WTC11 (cell line): ENCODE measurements at places on chromosomes 6 and 20.

- DNase-seq: no peak
These were observed 52.4 kb upstream of the TULP4 start for GRCh38 chr6:158259845-158260244.

GRCh38 chr20:50528804-50529351 lies 18.7 kb downstream of the PTPN1 start:
- no peak for DNase-seq

- DNase-seq: no peak
These were observed 22.1 kb upstream of the CD83 start for GRCh38 chr6:14095437-14095836.

GRCh38 chr6:169589699-169590257 lies 112.1 kb downstream of the WDR27 start:
- DNase-seq: no peak

DNA sequence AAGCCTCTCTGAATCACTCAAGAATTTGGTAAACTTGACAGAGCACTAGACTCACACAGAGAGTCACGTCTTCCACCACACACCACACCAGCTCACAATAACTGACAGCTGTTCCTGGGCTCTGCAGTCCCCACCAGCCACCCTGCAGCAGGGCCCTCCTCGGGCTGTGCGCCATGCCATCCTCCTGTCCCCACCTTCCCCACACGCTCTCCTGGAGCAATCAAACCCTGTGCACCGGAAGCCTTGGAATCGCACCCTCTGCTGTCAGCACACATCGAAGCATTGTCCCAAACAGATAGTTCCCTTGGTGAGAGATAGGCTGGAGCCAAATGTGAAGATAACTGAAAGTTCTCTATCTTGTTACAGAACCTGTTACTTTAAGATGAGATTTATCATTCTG lies 191.0 kb downstream of the TBXT start:
- DNase-seq: no peak

GRCh38 chr20:49612127-49612738 lies 44.3 kb upstream of the PTGIS start:
- DNase-seq: no peak

- DNase-seq: no peak
These were observed 12.3 kb downstream of the ITPA start for GRCh38 chr20:3221398-3222226.

GRCh38 chr6:69280858-69281257 lies 516.0 kb downstream of the LMBRD1 start:
- no peak for DNase-seq

DNA sequence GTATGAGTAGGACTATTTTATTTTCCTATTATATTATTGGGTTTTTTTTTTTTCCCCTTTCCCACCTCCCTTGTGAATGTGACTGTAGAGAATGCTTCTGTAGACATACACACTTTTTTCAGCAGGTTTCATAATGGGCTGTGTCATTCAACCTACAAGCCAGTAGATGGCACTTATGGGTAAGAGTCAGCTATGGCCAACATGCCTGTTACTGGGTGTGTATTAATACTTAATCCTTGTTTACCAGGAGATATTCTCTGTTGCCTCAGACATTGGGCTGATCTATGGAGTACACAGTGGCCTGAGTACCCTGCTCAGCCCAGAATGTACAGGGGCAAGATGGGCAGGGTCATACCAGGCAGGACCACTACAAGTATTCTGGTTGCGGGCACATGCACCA lies 382.5 kb downstream of the EPHA7 start:
- no peak for DNase-seq

DNA sequence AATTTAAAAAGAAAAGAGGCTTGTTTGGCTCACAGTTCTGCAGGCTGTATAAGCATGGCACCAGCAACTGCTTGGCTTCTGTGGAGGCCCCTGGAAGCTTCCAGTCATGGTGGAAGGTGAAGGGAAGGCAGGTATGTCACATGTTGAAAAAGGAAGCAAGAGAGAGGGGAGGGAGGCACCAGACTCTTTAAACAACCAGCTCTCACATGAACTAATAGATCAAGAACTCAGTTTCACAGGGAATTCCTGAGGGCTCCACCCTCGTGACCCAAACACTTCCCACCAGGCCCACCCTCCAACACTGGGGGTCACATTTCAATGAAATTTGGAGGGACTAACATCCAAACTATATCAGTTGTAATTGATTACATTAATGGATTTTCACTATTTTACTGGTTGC lies 127.9 kb upstream of the MLIP start:
- DNase-seq: no peak

DNA sequence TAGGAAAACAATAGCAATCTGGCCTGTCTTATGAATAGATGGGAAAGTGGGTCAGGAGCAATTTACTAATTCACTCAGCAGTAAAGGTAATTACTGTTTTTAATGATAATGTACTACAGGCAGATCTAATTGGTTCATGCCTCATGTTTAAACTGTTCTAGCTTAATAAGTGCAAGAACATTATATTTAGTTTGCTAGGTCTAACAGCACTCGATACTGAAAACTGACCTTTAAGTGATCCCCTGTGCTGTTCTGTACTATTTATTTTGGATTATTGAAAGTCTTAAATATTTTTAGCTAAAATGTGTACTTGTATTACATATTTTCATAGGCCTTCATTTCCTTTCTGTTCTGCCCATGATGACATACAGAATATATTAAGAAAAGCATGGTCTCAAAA lies 998.0 kb upstream of the GJE1 start:
- DNase-seq: no peak

GRCh38 chr6:7115543-7116231 lies 7.9 kb downstream of the RREB1 start:
- DNase-seq: no peak

DNA sequence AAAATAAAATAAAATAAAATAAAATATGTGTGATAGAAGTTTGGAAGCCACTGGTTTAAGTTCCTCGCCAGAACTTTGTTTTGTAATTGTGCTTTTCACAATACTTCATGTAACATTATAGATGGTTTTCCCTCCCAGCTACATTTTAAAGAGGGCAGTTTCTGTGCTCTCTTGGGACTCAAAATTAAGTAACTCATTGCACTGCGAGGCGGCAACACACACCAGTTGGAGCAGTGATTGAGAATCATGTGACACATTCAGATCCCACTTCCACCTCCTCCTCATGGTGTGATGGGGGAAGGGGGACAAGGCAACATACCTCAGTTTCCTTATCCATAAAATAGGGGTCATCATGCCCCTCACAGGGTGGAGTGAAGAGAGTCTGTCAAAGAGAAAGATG lies 7.5 kb downstream of the C2 start:
- DNase-seq: no peak

DNA sequence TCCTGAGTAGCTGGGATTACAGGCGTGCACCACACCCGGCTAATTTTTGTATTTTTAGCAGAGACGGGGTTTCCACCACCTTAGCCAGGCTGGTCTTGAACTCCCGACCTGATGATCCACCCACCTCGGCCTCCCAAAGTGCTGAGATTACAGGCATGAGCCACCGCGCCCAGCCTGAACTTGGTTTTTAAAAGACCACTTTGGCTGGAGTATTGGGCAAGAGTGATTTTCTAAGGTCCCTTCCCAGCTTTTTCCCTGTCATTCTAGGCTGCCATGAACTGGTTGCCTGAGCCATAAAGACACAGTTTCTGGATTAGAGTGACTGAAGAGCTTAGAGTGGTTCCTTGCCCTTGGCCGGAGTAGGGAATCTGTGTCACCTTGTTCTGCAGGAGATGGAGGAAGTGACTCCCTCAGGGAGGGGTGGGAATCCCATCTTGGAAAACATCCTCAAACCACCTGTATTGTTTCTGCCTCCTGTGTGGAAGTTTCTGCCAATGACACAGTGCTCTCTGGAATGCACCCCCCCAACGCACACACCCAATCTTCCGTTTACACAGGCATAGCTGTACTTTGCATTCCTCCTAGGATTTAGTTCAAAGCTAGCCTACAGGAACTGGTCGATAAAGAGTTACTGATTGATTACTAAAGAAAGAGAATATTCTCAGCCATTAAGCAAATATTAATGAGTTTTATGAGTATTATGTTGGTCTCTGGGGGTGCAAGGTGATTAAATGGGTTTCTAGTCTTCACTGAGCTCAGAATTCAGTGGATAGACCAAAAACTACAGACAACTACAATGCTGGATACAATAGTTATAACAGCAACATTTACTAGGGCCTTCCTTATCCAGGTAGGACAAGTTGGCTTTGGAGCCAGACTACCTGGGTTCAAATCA lies 18.2 kb downstream of the BCL2L1 start:
- peak; percentile 35 for DNase-seq

DNA sequence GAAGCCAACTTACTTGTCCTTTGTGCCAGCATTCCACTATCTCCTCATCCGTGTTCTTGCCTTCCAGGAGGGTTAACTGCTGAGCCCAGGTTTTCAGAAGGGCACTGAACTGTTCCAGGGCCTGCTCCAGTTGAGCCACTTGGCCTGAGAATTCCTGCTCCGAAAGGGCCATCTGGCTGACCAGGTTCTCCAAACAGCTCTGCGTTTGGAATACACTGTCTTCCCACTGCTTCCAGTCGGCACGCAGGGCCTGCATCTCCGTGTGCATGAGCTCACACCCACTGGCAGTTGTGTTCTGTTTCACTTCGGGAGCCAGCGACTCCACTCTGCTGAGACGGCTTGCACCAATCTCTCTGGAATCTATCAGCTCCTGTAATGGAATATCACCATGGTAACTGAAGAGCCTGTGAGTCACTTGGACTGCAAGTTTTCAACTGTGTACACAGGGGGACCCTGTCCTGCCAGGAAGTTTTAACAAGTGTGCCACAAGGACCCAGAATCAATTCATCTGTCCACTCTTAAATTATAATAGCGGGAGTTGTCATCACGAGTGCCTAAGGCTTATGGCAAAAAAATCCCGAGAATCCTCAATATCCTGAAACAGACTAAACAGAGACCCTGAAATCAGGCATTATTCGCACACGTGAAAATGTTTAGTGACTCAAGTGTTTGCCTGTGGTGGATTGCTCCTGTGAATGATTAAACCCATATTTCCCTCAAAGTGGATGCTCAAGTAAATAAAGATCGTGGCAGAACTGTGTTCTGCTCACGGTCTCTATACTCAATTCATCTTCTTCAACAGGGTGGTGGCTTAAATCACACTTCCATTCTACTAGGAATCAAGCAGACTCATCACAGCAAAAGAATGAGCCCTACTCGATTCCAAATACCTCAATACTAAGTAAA lies 255.9 kb downstream of the SYNE1 start:
- no peak for DNase-seq

GRCh38 chr6:43953794-43954310 lies 173.4 kb downstream of the MRPL14 start:
- DNase-seq: peak; percentile 77

- no peak for DNase-seq
These were observed 105.0 kb downstream of the KLHL32 start for GRCh38 chr6:97029552-97029951.

GRCh38 chr6:38273325-38273724 lies 366.4 kb downstream of the BTBD9 start:
- no peak for DNase-seq

GRCh38 chr6:87628881-87629280 lies 38.9 kb downstream of the ORC3 start:
- no peak for DNase-seq

DNA sequence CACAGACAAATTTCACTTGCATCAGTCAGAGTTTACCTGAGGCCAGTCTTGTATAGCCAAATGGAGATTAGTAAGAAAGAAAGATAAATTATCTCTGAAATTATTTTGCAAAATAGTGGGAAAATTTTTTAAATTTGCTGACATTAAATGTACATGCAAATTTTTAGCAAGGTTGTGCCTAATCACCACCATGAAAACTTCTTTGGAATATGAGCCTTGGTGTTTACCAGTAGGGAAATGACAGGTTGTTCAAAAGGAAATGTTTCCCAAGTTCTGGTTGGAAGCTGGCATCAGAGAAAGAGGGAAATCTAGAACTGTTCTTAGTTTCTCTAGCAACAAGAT lies 34.4 kb upstream of the LOC128125822 start:
- DNase-seq: no peak

GRCh38 chr6:6651335-6651734 lies 62.8 kb downstream of the LY86 start:
- no peak for DNase-seq

GRCh38 chr20:37415118-37416085 lies 69.5 kb downstream of the SRC start:
- DNase-seq: no peak

DNA sequence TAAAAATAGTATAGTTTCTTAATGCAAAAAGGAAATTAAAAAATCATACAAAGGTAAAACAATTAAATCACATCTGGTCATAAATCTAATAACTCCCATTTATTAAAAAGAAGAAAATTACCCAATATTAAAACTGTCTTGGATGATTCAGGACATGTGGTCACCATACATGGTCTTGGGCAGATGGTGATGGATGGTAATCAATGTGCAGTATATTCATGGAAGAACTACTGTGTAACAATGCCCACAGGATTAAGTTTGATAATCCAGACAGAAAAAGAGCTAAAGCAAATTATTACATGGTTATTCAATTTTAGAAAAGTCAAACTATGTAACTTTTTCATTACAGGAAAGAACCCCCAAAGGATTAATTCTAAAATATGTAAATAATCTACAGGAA lies 480.6 kb downstream of the QKI start:
- DNase-seq: no peak

DNA sequence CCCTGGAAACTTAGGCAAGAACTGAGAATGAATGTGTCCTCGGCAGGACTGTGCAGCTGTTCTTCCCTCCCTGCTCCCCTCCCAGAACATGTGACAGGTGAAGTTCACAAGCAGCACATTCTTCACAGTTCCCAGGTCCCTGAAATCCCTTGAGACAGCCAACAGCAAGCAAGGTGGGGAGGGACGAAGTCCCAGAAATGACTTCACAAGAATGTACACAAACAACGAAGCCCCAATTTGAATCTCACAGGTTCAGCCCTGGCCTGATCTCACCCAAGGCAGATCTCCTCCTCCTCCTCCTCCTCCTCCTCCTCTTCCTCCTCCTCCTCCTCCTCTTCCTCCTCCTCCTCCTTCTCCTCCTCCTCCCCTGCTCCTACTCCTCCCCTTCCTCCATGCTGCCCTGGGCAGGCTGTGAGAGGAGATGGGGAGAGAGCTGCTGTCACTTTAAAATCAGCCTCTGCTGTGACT lies 32.4 kb downstream of the WRNIP1 start:
- DNase-seq: no peak

DNA sequence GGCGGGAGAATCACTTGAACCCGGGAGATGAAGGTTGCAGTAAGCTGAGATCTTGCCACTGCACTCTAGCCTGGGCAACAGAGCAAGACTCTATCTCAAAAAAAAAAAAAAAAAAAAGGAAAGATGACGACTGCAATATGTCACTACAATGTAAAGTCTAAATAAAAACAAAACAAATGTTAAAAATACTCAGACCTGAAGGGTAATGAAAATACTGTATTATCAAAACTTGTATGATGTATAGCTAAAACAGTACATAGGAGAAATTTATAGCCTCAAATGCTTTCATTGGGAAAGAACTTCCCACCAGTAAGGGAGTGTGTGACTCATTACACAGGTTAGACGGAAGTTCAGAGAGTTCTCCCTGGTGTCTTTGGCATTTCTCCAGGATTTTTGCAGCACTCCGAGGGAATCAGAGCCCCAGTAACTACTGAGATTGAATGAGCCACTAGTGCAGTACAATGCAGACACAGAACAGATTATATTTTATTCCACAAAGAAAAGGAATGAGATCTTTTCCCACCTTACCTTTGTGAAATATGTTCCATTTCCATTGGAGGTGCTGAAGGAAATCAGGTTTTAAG lies 12.5 kb upstream of the RALGAPB start:
- DNase-seq: no peak

- no peak for DNase-seq
These were observed 48.5 kb downstream of the FYN start for GRCh38 chr6:111824608-111825337.

GRCh38 chr6:106087548-106088325 lies 1.6 kb downstream of the PRDM1 start:
- no peak for DNase-seq
